NCI-H510A (cell line): ENCODE measurements at places on chromosomes 5 and 9.

GRCh38 chr5:83145241-83145640 is 67.9 kb downstream of the XRCC4 start:
- no peak for DNase-seq

DNA sequence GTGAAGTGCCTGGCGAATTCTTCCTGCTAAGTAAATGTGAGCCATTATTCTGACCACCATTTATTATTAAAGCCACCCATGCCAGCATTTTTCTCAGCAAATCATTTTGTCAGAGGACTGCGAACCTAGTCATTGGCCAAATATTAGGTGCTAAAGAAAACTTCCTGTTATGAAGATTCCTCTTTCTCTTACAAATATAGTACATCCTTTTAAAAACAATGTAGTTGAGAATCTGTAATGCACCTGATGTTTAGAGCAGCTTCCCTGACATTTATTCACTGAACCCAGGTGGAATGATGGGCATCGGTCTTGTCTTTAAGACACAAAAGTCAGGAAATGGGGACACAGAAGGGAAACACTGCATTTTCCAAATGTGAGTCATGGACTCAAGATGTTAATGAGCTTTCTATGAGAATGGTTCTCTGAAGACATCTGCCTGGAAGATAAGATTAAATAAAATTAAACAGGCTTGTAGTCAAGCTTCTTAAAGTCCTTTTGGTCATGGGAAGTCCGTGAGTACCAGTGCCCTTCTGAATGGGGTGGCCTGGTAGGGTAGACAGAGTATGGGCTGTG is 290.6 kb downstream of the FBXL7 start:
- no peak for DNase-seq

- DNase-seq: no peak
These were observed 408.4 kb downstream of the SPOCK1 start for GRCh38 chr5:137090721-137091120.

DNA sequence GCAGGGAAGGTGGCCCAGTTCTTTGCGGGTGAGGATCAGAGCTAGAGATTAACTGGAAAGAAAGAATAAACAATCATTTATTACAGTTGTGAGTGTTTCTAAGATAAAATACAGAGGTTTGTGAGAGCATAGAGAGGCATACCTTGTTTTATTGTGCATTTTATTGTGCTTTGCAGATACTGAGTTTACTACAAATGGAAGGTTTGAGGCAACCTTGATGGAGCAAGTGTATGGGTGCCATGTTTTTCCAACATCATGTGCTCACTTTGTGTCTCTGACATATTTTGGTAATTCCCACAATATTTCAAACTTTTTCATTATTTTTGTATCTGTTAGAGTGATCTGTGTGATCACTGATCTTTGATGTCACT is 715 bp upstream of the C5orf34 start:
- no peak for DNase-seq

- DNase-seq: no peak
These were observed 33.7 kb downstream of the SLC31A2 start for GRCh38 chr9:113184539-113184938.

DNA sequence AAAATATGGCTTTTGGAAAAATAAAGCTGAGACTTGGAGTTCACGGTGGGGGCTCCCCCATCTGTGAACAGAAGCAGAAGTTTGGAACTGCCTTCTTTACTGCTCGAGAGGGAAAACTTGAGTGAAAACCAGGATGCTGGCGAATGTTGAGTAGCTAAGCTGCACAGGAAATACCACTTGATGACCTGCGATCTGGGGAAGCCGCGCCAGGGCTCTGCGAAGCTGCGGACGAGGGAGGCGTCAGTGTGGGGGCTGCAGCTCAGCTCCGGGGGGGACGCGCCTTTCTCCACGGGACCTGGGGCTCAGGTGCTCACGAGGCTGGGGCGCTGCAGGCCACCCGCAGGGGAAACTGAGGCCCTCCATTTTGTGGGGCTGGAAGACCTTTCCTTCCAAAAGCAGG is 62.3 kb downstream of the TENT4A start:
- no peak for DNase-seq

GRCh38 chr9:15349892-15350761 is 43.1 kb upstream of the TTC39B start:
- peak; percentile 41 for DNase-seq

DNA sequence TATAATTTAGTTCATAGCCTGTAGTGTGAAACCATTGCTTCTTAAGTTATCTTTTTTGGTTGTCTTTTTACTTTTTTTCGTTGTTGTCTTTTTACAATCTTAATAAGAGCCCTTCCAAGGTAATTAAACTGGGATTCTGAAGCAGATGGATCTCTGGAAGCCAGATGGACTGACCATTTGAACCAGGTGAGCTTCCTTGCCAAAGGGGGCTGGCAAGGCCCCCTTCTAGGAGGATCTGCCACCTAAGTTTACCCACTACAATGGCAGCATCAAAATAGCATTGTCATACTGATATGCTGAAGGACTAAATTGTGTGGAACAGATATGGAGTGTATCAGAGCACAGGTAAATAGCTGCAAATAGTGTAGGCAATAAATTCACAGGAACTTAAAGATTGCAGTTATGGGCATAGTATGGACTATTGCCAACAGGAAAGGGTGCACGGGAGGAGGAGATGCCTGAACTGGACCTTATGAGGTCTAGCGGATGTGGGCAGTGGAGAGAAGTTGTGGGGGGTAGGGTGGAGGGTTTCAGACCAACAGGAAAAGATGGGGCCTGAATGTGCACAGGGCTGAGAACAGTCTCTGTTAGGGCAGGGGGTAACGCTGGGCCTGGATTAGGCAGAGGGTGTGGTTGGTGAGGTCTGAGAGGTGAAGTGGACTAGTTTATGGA is 61.5 kb upstream of the CTXN3 start:
- DNase-seq: no peak

DNA sequence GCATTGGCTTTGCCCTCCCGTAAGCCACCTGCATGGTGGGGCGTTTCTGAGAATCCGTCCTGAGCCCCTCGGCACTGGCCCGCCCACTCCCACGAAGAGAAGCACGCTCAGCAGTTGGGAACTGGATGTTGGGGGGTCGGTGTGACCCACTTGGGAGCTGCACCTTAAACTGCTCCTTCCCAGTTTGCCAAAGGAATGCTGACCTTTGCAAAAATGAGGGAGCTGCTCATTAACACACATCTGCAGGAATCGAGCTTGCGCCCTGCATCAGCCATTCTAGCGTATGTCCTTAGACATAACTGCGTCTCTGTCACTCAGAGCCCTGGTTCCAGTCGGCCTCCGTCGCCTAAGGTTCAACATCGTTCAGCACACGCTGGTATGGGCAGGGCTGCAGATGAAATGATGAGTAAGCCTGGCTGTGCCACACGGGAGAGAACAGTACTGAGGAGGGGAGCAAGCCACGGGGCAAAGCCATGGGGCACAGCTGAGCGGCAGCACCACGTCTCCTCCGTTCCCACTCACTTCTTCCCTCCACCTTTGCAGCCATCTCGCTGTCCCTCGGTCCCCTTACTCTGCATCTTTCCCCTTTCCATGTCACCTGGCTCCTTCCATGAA is 28.8 kb upstream of the NCS1 start:
- no peak for DNase-seq

GRCh38 chr9:99626426-99626825 is 195.3 kb upstream of the NR4A3 start:
- DNase-seq: no peak

- DNase-seq: no peak
These were observed 31.2 kb upstream of the LAMC3 start for GRCh38 chr9:130977811-130978221.

- DNase-seq: no peak
These were observed 86.5 kb downstream of the CEMIP2 start for GRCh38 chr9:71681708-71682272.

GRCh38 chr9:87069690-87070089 is 122.4 kb upstream of the GAS1 start:
- DNase-seq: no peak

- DNase-seq: no peak
These were observed 20.6 kb downstream of the PGGT1B start for GRCh38 chr5:115241881-115242642.
